ENCODE measurements at places on chromosomes 5 and 9.

DNA sequence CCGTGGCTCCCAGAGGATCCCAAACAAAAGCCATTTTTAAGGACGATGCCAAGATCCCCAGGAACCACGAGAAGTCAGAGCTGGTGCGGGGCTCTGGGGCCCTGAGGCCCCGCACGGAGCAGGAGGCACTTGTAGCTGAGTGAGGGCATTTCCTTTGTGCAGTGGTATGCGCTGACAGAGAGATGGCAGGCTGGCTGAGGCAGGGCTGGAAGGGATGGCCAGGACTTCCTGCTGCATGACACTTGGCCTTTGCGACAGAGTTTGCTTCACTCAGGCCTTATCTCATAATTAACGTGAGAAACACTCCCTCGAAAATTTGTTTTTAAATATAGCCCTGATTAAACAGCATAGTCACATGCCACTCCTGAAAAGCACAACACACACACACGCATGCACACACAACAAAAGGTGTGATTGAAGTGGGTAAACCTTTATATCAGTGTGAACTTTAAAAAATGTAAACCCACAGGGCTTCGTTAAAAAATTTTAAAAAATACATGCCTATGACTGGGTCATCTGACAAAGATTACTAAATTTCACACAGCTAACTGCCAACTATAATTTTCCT is 536.6 kb downstream of the PDE4D start:
- DNase-seq, result no peak

DNA sequence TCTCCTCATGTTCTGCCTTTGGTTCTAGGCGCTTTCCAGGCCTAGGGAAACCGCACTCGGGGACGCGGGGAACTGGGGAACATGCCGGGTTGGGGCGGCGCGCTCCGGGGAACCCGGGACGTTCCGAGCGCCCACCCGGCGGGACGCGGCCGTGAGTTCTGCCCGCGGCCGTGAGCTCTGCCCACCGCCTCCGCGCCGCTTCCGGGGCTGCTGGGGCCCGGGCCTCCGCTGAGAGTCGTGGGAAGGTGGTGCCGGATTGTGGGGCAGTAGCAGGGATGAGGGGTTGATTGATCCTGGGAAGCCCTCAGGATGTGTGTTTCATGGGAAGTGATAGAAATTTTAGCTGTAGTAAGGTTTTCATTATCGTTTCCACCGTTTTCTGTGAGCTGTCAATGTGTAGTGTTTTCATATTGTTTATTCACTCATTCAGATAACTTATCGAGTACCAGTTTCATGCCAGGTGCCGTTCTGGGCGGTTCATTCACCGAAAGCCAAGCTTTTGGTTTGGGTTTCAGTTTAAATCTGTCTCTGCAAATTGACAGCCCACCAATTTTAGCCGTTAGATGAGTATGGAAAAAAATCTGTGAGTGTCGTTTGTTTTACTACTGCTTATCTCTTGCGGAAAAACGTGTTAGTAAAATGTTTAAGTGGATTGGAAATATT is 657 bp downstream of the MTRR start:
- no peak for DNase-seq

GRCh38 chr5:110087829-110088228 is 398.1 kb downstream of the MAN2A1 start:
- DNase-seq, result no peak

DNA sequence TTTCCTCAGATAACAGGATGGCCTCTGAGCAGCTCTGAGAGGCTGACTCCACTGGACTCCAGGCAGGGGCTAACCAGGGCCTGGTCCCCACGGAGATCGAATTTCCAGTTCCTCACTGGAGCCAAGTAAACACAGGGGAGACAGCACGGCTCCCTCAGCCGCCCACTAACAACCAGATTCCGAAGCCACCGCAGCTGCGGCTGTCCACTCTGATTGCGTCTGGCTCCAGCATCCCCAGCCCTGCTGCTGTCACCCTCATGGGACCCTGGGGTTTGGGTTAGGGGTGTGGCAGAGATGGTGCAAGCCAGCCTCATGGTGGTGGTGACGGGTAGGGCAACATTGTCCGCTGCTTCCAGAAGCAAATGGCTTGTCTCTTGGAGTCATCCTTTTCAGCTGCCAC is 172.6 kb downstream of the RGS3 start:
- DNase-seq, result peak; percentile 83

GRCh38 chr5:126812199-126812570 is 35.2 kb downstream of the LMNB1 start:
- DNase-seq, result no peak

DNA sequence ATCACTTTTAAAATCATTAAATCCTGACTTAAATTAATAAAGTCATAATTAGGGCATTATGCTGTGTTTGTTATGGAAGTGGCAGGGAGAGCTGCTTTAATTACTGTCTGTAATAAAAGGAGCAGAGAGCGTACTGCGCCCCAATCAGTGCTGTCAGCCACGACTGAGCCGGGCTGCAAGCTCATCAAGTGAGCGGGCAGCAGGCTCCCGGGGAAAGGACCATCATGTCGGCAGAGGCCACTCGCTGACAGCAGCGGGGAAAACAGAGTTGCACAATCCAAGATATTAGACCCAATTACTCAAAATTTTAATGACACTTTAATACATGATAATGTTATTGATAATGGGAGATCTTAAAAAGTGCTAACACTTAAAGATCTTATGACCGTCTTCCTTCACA is 181.6 kb downstream of the AP3B1 start:
- no peak for DNase-seq

DNA sequence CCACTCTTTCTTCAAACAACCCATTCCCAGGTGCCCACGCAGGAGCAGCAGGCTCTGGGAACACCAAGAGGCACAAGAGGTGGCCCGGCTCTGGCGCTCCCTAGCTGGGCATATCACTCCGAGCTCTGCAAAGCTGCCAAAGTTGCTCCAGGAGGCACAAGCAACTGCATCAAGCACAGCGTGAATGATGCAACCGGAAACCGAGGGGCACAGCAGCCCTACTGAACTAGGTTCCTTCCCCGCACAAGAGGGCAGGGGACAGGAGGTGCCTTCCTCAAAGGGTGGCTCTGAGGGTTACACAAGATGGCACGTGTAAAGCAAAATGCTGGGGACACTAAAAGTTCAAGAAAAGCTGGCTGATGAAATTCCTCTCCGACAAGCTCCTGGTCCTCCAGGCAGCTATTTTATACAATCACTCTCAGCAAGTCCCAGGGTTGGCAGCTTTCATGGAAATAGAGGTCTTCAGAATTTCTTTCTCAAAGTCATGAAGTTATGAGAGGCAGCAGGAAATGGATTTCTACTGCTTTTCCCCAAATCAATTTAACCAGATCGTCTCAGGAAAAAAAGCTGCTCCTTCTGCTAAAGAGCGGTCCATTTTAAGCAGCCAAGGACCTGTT is 22.9 kb downstream of the PSMB7 start:
- DNase-seq, result no peak

DNA sequence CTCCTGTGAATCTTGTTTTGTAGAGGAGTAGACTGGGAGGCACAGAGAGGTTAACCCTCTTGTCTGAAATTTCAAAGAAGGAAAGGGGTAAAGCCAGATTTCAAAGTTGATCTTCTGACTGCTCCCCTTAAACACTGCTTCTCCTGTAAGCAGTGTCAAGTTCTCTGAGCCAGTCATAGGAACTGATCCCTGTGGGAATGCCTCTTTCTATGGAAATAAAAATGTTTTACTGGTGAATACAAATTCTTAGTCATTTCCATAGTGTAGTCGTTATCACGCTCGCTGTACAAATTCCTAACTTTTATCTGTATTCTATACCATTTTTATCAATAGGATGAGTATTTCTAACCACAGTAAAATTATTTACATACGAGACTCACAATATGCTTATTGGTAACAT is 66.3 kb upstream of the PRRC1 start:
- DNase-seq, result no peak

DNA sequence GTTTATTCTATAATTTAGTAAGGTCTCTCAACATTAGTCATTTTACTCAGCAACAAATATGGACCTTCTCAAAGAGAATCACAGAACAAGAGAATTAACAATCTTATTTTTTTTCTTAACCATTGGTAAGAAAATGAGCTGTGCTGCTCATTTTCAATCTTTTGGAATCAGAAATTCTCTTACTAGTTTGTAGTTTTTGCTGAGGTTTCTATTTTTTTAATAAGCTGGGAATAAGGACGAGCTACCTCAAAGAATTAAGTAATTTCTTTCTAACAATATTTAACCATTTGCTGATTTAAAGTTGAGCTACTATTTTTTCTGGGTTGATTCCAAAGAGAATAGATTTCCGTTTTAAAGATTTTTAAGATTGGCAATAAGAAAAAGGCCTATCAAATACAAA is 44.2 kb downstream of the PLGRKT start:
- DNase-seq, result no peak

- DNase-seq, result no peak
These were observed 18.9 kb upstream of the DUSP1 start for GRCh38 chr5:172789687-172790495.

GRCh38 chr5:59790776-59791475 is 102.6 kb downstream of the PDE4D start:
- DNase-seq, result no peak

GRCh38 chr5:5886812-5887486 is 464.5 kb downstream of the ICE1 start:
- no peak for DNase-seq

DNA sequence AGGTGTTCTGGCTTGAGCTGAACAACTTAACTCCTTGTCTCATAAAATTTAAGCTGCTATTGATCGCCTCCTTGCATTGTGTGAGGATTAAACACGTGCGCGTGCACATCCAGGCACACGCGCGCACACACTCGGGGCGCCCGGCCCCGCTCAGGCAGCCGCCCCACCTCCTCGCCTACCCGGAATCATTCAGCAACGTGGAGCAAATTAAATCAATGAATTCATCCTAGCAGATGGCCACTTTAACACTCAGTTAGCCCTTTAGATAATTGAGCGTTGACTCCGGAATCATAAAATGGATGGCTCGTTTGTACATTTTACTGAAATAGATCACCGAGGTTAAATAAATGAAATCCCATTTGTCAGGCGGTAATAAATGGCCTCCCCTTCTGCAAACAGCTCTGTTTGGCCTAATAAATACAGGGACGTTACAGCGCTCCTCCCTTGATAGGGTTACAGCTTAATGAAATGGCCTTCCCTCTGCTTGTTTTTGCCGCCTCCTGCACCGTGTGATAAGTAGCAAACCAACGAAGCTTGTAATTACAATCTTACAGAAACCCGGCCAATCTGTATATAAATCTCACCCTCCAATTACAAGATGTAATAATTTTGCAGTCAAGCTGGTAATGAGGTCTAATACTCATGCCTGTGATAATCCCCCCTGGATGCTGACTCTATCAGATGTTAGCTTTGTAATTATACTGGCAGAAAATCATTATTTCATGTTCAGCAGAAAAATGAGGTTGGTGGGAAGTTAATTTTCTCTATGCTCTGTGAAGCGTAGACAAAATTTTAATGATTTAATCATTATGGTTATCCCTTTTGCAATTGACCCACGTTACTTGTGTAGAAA is 229.7 kb upstream of the IRX4 start:
- no peak for DNase-seq

DNA sequence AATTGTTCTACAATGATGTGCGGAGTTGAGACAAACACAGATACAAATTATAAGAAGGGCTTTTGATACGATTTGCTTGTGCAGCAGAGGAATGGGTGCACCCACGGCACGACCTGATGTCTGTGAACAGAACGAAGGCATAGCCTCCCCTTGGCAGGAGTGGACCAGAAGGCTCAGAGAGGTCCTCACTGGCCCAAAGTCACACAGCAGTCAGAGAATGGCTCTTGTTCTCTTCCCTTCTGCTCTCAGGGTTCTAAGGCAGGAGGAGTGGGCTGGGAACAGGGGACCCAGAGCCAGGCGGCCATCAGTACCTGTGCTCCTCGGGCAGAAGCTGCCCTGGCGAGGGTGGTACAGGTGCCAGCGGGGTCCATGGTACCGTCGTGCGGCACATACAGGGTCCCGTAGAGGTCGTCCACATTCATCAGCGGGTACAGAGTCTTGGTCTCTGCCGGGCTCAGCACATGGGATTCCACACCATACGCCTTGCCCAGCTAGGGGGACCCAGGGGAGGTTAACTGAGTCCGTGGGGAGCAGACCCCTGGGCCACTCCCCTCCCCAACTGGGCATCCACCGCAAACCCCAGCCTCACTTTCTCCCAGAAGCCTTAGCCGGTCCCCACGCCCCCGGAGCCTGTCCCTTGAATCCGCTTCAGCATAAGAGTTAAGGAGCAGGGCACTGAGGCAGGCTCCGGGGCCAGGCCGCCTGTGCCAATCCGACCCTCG is 7.0 kb downstream of the SARDH start:
- no peak for DNase-seq

GRCh38 chr5:150506571-150507473 is 1.1 kb upstream of the NDST1 start:
- DNase-seq, result no peak

All from brain microvascular endothelial cell (primary cell).